ENCODE measurements at places on chromosomes 5 and 9.

DNA sequence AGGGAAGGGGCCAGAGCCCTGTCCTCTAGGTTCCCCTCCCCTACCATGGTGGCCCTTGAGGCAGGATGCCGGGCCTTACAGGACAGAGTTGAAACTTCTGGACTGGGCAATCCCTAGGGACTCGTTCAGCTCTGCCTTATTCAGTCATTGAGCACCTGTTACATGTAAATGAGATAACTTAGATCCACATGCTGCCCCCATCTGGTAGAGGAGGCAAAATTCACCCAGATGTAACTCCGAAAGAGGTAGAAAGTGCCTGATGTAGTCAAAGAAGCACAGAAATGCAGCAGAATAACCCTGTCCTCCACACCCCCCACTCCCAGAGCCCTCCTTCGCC, 1.5 kb downstream of the GGTA1 start:
- no peak for DNase-seq

GRCh38 chr5:43294226-43294625, 19.0 kb downstream of the HMGCS1 start:
- DNase-seq: no peak

GRCh38 chr5:132662925-132663770, 5.2 kb downstream of the IL13 start:
- DNase-seq: no peak

- no peak for DNase-seq
These were observed 24.0 kb upstream of the EBF1 start for GRCh38 chr5:159123700-159124099.

DNA sequence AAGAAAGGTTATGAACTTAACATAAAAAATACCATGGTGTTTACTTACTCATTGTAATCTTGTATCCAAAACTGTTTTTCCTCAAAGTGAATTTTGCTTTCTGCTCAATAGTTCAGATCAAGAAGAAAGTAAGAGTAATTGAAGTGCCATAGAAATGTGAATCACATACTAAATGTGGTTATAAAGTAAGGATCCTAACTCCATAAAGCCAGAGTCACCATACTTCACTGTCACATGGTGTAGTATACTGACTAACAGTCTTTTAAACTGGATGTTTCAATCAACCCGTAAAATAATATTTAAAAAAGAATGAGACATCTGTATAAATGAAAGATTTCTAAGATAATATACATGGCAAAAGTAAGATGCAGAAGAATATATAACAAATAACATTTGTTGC, 72.1 kb downstream of the NIPBL start:
- no peak for DNase-seq

DNA sequence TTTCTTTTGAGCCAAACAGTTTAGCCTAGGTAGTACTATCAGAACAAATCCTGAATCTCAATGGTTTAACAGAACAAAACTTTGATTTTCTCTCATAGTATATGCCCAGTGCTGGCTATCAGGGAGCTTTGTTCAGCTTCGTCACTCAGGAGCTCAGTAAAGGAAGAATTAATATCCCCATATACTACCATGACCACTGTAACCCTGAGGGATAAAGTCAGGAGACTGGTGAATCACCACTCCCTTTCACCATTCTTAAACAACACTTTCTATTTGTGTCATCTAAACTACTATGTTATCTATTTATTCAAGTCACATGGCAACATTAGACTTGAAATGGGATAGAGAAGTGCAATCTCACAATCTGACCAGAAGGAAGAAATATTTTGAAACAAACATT, 522.6 kb upstream of the COX7C start:
- DNase-seq: no peak

DNA sequence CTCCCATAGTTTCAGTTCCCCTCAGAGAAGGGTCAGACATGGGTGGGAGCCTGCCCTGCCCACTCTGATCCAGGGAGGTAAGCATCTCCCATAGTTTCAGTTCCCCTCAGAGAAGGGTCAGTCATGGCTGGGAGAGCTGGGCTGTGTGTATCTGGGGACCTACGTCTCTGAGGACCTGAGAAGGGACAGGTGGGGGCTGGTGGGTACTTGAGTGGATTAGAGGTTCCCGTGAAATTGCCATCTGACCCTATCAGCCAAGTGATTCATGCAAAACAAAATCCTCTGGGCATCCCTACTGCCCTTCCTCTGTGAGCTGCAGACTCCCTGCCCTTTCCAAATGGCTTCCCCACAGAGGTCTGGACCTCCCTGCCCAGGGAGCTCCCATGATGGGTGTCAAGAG, 3.9 kb downstream of the ENHO start:
- DNase-seq: no peak

DNA sequence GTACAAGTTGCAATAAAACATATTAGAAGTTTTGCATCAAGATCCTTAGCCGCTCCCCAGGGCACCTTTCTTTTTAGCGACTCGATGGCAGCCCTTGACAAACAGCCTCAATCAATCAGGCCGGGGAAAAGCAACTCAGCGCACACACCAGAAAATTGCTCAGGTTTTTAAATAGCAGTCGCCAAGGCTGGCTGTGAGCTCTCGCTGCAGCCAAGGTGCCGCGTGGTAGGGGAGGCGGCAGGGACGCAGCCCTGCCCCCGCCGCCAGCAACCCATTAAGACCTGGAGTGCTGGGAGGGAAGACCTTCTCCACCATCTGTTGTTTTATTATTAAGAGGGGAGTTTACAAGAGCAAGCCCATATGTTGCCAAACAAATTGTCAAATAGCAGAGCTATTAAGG, 22.6 kb downstream of the ASS1 start:
- no peak for DNase-seq

DNA sequence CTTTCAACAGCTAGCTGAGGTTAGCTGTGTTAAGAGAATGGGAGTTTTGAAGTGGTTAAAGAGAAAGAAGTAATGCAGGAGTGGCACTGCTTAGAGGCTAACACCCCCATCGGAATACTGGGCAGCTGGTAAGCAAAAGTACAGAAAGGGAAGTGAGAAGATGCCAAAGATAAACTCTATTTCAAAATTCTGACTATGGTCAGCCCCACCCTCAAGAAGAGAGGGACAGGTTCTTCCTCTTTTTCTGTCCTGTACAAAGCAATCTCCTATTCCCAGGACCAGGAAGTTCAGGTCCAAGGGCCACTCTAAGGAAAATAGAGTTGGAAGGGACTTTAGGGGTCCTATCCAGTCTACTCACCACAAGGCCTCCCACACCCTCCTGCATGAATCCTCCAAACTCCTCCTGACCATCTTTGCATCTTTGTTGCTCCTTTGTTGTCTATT, 45.9 kb upstream of the JAK2 start:
- DNase-seq: no peak

DNA sequence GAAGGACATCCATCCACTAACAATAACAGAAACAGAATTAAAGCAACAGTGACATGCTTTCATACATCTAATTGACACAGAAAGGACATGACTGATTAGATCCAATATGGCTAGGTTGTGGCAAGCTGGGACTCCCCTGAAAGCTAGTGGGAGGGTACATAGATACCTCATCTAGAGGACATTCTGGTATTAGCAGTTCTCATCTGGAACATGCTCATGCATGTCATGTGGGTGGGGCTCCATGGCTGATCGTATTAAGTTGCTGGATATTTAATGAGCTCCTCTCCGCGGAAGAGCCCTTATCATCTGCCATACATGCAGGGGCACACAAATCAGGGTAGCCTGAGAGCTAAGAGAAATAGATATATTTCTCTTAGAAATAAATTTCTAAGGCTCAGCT, 358.9 kb downstream of the ICE1 start:
- DNase-seq: no peak

DNA sequence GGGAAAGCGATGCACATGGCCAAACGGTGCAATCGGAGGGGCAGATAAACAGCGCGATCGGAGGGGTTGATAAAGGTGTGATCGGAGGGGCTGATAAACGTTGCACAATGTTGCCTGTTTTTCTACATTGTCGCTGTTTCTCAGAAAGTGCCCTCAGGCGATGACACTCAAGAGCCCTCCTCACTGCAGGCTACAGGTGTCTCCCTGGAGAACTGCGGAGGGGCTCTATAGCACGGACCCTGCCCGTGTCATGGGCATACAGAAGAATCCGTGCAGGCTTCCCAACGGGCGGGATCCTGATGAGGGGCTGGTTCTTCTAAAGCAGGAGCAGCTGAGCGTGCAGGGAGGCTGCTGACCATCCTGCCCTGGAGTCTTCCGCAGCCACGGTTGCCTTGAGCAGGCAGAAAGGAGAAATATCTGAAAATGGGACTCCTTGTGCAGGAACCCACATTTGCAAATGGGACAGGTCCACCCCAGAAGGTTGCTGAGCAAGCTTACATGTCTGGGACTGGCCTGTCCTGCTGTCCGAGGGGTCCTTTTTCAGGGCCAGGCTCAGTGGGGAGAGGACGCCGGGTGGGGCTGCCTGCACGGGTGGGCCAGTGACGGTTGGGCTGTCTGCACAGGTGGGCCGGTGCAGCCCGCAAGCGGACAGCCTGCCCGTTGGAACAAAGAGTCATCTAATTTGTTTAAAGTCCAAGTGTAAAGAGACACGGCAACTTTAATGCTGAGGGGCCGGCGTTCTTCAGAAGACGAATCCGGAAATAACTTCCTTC, 25.1 kb upstream of the LPCAT1 start:
- no peak for DNase-seq

DNA sequence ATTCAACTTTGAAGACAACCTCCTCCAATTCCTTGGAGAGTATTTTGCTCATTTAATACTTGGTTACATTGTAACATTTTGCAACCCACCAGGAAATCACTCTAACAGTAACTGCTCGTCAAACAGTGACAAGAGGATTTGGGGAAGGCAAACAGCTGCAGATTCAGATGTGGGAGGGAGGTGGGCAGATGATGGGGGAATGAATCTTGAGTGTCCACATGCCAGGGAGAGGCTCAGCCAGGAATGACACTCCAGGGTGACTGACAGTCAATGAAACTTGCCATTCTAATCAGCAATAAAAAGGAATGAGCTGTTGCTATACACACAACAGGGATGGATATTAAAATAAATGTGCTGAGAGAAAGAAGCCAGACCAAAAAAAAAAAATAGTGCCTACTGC, 97.7 kb upstream of the ANKRD55 start:
- DNase-seq: no peak

Measured in T1000 (cell line).